ENCODE measurements at places on chromosomes 3 and 15.

DNA sequence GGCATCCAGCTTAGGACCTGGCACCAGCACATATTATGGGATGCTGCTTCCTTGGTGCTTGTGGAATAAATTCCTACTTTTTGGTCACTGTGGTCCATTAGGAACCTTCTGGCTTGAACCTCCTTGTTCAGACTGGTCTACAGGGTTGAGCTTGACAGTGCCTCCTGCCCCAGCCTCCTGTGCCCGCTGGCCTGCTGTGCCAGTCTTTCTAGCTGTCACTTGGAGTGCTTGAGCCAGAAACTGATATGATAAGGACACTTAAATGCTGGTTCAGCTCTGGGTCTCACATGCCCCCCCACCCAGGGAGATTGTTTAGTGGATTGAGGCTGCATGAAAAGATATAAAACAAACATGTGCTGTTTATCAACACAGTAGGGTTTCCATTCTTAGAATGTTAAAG lies 147.8 kb downstream of the SLCO3A1 start:
- DNase-seq, result no peak

DNA sequence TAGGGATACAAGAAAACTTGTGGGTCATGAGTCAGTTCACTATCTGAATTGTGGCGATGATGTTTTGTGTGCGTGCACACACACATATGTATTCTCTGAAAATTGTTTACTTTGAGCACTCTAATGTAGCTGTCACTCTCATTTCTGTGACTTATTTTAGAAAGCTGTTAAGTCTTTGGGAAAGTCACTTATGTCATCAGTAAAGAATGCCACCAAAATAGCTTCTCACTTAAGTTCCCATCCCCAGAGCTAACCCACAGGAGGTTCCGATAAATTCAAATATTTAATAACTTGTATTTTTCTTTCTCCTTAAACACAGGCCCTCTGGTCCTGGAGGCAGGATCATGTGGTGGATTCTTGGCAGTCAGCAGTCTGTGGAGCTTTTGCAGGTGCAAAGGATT lies 138.3 kb downstream of the LRIG1 start:
- peak; percentile 70 for DNase-seq

DNA sequence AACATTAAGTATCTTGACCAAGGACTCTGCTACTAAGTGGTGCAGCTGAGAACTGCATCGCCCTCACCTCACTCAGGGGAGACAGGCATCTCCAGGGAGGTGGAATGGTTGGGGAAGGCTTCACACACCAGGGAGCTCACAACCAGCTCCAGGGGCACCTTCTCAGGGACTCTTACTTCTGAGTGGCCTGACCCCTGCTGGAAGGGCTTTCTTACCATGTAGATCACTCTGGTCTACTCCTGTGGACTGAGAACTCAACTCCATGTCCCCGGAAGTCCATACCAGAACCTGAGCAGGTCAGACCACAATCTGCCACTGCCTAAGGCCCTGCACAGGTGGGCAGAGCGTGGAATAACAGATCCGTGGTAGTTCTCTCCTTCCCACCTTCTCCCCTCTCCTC lies 140.5 kb downstream of the TLE3 start:
- no peak for DNase-seq

DNA sequence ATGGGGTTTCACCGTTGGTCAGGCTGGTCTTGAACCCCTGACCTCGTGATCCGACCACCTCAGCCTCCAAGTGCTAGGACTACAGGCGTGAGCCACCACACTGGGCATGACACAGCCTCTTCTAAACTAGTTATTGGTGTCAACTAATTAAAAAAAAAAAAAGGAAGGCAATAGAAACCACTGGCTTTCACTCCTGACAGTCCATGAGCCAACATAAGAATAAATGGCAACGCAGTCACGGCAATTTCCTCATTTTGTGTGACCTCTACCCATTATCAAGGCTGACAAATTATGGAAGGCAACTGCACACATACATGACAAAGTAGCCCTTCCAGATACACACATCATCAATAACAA lies 5.9 kb downstream of the ARHGEF3 start:
- DNase-seq, result no peak

DNA sequence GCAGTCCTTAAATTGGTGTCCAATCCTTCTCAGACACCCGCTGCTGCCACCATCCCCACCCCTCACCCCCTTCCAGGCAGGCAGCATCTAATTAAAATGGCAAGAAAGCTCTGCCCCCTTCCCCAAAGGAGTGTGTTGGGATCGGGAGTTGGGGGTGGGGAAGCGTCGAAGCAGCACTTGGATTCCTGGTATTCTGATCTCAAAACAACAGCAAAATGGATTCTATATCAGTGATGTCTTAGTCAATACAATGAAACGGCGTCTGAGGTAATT lies 1.4 kb downstream of the TNIK start:
- DNase-seq, result no peak

DNA sequence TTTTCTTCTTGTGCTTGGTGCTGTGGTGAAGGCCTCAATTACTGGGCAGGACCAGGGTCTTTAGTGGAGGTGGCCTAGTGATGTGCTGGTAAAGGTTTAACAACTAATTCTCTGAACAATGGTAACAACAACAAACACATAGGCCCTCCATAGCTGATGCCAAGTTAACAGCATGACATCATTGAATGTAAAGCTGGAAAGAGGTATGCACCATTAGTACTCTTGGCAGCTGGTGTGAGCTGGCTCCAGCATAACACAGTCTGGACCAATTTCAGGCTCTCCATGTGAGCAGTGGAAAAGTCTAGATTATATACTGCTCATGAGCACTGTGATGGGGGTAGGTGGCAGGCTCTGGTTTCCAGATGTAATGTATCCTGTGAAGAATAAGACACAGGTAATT lies 61.8 kb downstream of the SLC7A14 start:
- no peak for DNase-seq

DNA sequence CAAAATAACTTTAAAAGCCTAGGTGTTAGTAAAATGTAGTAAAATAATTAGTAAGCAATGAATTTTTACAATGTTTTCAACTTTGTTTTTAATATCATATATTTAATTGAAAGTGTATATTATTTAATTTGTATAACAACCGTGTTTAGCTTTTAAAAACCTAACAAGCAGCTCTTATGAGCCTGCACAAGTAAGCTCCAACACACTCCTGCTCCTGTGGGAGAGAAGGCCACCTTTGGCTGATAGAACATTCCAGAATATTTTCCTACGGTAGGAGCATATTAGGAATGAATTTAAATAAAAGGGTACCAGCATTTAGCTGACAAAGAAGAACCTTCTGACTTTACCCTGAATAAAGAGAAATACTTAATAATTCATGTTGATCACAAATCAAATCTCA lies 40.3 kb upstream of the TM4SF1 start:
- DNase-seq, result no peak

GRCh38 chr15:88994286-88994685 lies 81.1 kb upstream of the MFGE8 start:
- no peak for DNase-seq

GRCh38 chr3:151276038-151276686 lies 2.2 kb downstream of the P2RY14 start:
- no peak for DNase-seq

DNA sequence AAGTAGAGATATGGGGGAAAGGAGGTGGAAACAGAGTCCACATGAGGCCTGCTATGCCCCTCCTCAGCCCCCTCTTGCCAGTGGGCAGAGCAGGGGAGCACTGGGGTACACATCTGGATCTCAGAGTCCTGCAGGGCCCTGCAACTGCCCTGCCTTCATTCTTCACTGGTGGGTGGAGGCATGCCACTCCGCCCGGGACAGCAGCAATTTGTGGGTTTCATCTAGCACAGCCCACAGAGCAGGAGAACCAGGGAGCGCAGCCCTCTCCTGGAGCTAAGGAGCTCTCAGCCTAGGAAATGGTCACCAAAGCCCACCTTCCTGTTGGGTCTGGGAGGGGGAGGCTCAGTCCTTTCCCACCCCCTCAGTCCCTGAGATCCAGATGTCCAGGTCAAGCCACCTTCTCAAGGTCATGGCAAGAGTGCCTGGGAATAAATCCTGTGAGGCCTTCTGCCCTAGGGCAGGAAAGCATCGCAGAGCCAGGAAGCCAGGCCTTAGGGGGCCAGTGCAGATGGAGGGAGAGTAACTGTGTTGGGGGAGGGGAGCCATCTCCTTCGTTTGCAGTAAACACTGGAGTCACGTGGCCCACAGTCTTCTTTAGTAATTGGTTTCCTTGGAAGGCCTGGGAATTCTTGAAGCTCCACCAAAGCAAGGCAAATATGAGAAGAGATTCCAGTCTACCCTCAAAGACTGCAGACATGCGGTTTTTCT lies 31.0 kb downstream of the ANP32A start:
- DNase-seq, result no peak

DNA sequence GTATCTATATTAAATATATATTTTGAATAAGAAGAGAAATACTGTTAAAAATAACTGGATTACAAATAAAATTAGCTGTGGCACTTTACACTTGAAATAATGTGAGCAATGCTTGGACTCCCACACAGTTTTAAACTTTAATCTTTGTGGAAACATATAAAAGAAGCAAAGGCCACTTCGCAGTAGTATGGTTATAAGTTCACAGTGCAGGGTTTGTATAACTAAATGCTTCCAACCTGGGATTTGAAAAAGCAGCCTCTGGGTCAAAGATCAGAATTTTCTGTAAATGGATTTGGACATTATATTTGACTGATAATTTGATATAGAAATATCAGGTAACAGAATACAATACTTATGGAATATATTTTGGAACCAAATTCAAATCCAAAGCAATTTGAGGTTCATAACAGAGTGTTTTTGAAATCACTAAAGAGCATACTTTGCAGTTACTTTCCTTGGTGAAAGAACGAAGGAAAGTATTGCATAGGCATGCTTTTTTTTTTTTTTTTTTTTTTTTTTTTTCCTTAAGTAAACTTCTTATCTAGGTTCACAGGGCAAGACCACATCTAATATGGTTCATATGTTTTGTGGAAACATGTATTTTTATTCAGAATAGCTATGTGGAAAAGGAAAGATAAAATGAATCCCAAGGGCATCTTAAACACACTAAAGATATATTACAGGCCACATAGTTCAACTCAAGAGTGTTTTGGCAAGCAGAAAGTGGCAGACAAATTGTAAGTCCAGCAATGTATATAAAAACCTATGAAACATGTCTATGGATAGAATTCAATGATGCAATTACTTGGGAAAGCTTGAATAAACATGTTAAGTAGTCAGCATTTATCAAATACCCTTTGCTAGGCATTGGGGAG lies 47.1 kb upstream of the SGO1 start:
- no peak for DNase-seq

- no peak for DNase-seq
Observed at GRCh38 chr15:100526027-100526481, 2.7 kb downstream of the CERS3 start.

DNA sequence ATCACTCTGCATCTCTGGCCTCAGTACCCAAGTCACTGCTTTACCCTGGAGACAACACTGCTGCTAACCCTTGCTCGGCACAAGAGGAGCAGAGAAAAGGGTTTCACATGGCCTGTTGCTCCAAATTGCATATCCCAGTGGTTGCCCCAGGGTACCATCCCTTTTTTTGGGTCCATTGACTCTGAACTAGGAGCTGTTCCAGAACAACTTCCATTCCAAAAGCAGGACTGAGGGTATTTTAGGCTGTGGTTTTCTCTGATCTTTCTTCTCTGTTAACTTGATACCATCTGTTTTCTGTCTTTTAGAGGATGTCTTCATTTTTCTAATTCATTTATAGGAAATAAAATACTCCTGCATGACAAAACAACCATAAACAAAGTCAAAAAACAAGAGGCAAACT lies 17.3 kb upstream of the RYK start:
- no peak for DNase-seq

GRCh38 chr3:104458657-104459056 lies 908.1 kb upstream of the ALCAM start:
- no peak for DNase-seq

DNA sequence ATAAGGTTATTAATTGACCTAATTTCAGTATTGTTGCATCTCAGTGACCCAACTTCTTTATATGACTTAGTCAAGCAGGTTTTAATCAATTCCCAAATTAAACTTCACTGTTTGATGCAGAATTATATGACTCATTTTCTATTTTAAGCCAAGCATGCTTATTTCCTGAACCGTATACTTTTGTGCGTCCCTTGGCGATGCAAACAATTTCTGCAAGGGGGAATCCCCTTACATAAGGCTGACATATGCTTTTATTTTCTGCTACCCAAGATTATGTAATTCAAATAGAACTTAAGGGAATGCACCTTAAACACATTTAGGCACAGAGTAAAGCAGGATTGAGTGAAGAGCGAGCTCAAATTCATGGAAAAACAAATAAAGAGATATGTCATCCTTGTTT lies 303.9 kb downstream of the PDCD6IP start:
- no peak for DNase-seq

DNA sequence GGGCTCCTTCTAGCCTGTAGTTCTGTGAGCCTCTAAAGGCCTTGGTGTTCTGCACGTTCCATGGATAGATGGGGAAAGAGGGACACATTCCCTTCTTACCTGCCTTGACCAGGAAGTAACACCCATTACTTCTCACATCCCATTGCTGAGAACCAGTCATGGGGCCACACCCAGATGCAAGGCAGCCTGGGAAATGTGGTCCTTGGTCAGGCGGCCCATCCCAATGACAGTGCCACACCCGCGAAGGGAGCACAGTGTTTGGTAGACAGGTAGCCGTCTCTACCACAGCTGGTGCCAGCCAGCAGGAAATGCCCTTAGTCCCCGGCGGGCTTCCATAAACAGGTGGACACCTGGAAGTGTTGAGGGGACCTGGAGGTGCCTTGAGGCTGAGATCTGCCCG lies 23.2 kb upstream of the LCTL start:
- no peak for DNase-seq

GRCh38 chr15:53837263-53837662 lies 77.8 kb upstream of the WDR72 start:
- no peak for DNase-seq

DNA sequence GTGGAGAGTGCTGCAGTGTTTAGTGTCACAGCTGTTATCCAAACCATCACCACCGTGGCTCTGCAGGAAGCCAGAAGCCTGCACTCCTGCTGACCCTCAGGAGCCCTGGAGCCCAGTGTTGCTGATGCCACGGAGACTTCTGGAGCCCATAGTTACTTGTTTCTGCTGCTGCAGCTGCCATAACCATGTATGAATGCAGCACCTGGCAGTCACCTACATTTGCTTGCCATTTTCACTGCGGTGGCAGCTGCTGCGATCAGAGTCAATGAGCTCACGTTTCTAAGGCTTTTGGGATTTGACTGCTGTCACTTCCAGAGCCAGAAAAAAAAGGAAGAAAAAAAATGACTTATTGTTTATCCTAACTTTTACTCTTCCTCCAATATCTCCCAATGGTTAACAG lies 299.2 kb upstream of the THRB start:
- no peak for DNase-seq

- no peak for DNase-seq
Observed at GRCh38 chr3:55690177-55690576, 203.1 kb upstream of the WNT5A start.
